Inflammatory macrophage (primary cell): ENCODE measurements at places on chromosomes 6 and 20.

DNA sequence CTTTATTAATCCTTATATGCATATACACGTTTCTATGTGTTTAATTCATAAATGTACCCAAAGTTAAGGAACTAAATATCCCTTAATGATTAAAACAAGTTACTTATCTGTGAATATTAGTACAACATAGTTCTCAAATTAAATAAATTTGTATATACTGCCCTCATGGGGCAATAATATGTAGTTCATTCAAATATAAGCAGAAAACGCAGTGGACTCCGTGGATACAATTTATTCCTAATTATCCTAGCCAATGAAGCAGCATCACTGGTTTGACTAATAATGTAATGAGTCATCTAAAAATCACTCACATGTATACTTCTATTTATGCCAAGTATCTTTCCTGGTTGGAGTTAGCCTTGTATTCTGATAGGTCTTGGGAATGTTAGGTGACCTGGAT is 111.6 kb downstream of the TBC1D32 start:
- no peak for DNase-seq

GRCh38 chr6:145372671-145373151 is 362.6 kb downstream of the EPM2A start:
- no peak for DNase-seq

DNA sequence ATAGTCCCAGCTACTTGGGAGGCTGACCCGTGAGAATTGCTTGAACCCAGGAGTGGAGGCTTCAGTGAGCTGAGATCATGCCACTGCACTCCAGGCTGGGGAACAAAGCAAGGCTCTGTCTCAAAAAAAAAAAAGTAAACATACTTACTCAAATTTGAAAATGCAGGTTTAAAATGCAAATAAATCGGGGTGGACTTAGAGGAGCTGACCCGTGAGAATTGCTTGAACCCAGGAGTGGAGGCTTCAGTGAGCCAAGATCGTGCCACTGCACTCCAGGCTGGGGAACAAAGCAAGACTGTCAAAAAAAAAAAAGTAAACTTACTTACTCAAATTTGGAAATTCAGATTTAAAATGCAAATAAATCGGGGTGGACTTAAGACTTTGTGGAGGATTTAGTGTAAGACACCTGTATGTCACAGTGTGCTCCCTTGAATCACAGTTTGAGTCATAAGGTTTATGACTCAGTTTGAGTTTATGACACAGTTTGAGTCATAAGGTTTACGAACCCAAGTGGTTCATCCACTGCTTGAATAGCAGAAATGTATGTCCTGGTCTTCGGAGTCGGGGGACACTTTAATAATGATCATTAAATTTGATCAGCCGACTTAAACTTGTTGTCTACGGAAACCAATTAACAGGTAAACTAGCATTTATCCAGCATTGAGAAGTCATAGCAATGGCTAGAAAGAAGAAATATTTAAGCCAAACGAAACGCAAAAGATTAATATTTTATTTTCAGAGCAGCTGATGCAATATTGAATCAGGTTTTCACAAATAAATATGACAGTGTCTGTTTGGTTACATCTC is 6.8 kb upstream of the MRPS10 start:
- peak; percentile 8 for DNase-seq

GRCh38 chr6:29200767-29201662 is 30.3 kb downstream of the OR2J2 start:
- no peak for DNase-seq

GRCh38 chr6:41696788-41697187 is 38.6 kb downstream of the TFEB start:
- DNase-seq = no peak

- DNase-seq = peak; percentile 78
These were observed 23.8 kb upstream of the BNIP5 start for GRCh38 chr6:36360241-36361054.
